ENCODE measurements at places on chromosomes 4 and X. TPM values are rescaled to one million over a fixed set of nuclear protein-coding genes. Genes with fewer than 3 reads are reported as not detected.

DNA sequence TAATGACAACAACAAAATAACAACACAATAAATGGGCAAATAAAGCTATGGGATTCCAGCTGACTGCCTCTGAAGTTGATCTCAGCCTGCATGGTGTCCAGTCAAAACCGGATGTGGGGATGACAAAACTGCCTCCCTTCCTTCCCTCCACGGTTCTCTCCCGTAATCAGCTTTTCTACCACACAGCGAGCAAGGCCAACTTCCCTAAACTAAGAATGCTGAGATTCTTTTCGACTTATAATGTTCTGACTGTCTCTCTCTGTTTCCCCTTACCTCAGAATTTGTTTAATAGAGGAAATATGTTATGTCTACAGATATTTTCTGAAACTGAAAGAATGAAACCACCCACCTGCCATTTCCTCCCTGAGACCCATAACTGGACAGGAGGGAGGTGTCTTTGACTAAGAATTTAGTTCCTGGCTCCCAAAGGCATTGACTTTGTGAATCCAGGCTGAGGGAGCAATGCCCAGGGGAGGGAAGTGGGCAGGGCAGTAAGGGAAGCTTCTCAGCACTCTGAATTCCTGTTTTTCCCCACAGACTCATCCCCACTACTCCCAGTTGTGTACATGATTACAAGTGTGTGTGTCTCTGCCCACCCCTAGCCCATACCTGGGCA, 1.0 kb upstream of the TLR1 start:
- no peak overlapping the region for H3K27ac ChIP-seq
- H3K36me3 ChIP-seq = peaks cover 3% of the 10 kb centered on the region
- DNase-seq = no peak

The KCNIP4 gene
- total RNA-seq = 6.2 TPM

The FRAS1 gene
- 33.1 TPM for total RNA-seq

- no peak for DNase-seq
- no peaks in the 10 kb centered on the region for H3K36me3 ChIP-seq
- peaks cover 5% of the 10 kb centered on the region for H3K27me3 ChIP-seq
- no peak overlapping the region for H3K4me3 ChIP-seq
- no peak overlapping the region for H3K27ac ChIP-seq
These were observed 639.7 kb upstream of the AGA start for GRCh38 chr4:178081896-178082295.

The NLGN3 gene
- 17.9 TPM for total RNA-seq

- no peaks in the 10 kb centered on the region for H3K27me3 ChIP-seq
- H3K36me3 ChIP-seq = no peaks in the 10 kb centered on the region
- H3K4me3 ChIP-seq = no peak overlapping the region
- no peak overlapping the region for H3K27ac ChIP-seq
These were observed 183.2 kb upstream of the CASK start for GRCh38 chrX:42106556-42106955.

All from type B pancreatic cell (in vitro differentiated cells).